CD4-positive, alpha-beta T cell treated with Interleukin-4 for 4 hours (primary cell): ENCODE measurements at places on chromosomes 7 and 10.

- DNase-seq: no peak
Observed at GRCh38 chr10:17022896-17023295, 106.7 kb downstream of the CUBN start.

- no peak for DNase-seq
Observed at GRCh38 chr7:20038676-20039075, 178.5 kb downstream of the MACC1 start.

GRCh38 chr10:51964630-51965029 lies 265.2 kb upstream of the CSTF2T start:
- DNase-seq: no peak

GRCh38 chr10:27626890-27627289 lies 118.7 kb downstream of the MKX start:
- DNase-seq: no peak

DNA sequence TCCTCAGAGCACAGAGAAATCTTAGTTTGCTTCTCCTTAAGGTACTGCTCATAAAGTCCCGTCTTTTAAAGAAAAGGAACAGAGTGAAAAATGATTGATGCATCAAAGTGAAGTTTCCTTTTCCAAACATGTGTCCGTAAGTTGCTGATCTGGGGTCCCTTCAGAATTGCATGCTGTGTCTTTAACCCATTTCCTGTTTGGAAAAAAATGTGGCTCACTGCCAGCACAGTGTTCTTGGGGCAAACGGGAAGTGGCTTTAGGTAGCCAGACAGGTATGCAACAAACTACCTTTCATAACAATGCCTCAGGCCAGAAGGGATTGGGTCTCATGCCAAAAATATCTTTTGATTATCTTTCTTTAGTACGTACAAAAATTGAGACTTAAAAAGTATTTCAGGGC lies 50.9 kb downstream of the TFAM start:
- no peak for DNase-seq

DNA sequence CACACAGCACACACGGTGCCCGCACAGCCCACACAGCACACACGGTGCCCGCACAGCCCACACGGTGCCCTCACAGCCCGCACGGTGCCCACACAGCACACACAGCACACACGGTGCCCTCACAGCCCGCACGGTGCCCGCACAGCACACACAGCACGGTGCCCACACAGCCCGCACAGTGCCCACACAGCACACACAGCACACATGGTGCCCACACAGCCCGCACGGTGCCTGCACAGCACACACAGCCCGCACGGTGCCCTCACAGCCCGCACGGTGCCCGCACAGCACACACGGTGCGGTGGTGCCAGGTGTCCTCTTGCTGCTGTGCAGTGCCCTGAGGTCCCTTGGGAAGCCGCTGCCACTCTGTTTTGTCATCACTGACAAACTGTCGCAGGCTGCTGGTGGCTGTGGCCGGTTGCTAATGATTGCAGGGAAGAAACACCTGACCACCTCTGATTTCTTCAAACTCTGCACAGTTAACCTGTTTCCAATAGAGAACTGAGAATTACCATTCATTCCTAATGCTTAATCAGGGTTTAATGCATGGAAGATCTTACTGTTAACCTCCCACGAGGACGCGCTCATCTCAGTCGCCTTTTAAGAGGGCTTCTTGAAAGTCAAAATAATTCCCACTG lies 66.9 kb downstream of the GLRX3 start:
- no peak for DNase-seq

DNA sequence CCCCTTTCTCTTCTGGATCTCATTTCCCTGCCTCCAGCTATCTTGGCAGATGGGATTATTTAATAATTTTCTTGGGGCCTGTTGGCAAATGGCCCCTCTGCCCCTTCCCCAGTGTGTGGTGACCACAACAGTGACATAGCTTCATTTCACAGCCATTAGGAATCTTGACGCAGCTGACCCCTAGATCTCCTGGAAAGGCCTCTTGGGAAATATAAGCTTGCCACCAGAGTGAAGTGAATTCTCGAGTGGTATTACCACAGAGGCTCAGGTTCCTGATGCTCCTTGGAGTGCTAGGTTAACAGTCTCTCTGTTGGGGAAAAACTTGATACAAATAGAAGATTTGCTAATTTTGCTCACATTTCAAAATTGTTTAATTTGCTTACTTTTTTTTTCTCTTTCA lies 57.8 kb downstream of the AUTS2 start:
- no peak for DNase-seq

DNA sequence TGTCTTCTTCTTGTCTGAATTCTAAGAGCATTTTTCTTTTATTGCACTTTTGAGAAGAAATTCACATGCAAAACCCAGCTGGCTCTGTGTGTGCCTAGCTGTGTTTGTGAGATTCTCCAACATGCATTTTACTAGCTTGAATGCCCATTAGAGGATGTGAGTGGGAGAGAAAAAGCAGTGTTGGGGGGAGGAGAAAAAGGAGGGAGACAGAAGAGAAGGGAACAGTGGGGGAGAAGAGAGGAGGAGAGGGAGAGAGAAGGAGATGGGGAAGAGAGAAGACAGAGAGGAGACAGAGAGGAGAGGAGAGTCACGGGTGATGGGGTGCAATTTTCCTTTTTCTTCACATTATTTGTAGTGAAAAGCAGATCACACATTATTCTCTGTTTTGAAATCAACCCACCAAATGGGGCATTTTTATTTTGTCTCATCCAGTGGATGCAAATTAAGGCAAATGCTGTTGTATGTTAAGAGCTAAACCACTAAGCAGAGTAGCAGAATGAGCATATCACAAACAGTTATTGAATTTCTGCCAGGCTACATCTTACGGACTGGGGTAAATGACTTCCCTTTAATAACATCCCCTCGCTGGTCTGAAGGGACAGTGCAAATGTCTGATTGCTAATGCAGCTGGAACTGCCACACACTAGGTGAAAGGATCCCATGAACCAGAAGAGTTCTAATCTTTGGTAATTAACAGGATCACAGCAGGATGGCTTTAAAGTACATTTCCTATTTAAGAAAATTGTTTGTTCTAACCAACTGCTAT lies 849 bp downstream of the LRRN3 start:
- no peak for DNase-seq

GRCh38 chr7:127885843-127886242 lies 145.4 kb downstream of the LRRC4 start:
- no peak for DNase-seq

- no peak for DNase-seq
Observed at GRCh38 chr10:74543276-74543675, 283.1 kb upstream of the KAT6B start.

GRCh38 chr10:95474228-95475002 lies 86.8 kb downstream of the SORBS1 start:
- no peak for DNase-seq

DNA sequence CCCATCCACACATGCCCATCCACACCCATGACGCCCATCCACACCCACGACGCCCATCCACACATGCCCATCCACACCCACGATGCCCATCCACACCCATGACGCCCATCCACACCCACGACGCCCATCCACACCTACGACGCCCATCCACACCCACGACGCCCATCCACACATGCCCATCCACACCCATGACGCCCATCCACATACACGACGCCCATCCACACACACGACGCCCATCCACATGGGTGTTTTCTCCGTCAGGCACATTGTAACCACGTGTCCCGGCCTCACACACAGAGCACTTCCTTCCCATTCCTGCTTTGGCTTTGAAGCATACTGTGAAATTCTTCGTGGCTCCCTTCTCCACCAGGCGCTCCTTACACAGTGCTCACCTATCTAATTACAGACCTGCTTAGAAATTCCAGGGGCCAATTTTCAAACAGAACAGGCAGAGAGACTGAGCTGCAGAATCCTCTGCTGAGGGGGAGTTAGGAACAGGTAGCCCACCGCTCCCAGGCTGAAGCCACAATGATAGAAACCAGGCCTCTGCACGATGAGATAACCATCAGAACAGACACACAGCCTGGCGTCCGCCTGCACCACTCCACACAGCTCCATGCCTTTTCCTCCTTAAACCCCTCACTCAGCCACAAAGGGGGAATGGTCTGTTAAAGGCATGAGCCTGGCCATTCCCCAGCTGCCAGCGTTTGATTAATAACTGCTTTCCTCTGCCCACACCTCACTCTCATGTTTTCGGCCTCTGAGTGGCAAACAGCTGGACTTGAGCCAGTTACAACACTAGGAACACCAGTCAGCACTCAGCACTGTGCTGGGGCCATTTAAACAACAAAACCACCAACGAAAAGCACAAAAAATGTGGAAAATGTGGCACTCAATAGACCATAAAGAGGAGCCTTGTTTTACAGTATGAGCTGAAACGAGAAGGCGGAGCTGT lies 501.6 kb downstream of the PTPRN2 start:
- DNase-seq: no peak

- DNase-seq: no peak
Observed at GRCh38 chr10:132986076-132986475, 43.7 kb upstream of the CFAP46 start.

- no peak for DNase-seq
Observed at GRCh38 chr7:77826300-77826699, 27.7 kb downstream of the PHTF2 start.

DNA sequence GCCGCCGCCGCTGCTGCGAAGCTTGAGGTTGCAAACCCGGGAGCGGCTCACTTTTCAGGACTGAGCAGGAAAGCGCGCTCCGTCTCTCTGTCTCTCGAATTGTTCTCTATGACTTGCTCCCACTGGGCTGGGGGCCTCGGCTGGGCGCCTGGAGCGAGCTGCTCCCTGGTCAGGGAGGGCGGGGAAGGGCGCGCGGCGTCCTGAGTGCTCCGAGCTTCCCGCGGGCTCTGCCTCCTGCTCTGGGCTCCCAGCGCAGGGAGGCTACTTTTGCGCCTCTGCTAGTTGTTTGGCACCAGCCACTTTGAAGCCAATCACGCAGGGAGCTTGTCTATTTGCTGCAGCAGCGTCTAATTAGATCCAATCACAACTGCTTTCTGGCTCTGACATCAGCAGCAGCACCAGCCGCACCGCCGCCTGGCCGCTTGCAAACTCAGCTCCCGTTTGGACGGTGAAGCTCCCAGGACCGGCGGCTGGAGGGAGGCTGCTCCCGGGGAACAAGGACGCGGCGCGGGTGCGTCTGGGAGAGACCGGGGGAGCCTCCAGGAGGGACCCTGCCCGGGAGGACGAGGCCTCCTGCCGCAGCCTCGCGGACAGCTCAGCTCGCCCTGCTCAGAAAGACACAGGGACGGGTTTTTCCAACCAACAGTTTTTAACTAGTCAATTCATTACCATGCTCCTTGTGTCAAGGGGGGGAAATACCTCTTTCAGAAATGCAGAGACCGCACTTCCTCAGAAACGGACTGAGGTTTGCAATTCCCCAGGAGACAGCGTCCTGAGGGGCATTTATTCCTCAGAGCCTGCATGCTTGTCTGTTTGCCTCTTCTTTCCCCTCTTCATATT lies at the start of gene ADARB2:
TSS of gene ADARB2 (minus strand) at position 304 of the 840 bp plus-strand sequence.
- no peak for DNase-seq

DNA sequence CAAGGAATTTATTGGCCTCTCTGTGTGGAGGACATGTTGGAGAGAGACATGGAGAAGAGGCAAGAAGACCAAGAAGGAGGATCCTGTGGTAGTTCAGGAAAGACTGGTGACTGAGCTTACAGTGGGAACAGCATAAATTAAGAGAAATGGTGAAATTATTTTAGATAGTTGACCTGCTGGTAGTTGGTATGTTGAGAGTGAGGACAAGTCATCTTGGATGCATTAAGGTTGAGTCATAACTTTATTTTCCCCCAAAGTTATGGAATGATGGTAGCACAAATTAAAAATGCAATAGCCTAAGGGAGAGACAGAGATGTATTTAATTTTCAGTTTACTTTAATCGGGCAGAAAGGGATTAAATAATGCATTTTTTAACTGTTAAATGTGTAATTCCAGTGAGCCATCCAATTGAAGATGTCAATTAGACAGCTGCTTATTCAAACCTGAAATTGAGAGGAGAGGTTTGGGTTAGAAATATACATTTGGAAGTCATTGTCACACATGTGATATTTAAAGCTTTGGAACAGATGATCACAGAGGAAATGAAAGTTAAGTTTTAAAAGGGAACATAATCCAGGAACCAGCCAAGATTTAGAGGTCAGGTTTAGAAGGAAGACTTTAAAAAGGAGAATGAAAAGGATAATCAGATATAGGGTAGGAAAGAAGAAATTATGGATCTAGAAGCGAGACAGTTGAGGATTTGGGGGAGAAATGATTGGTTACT lies 80.6 kb downstream of the DGKB start:
- no peak for DNase-seq

GRCh38 chr7:587767-588166 lies 68.1 kb upstream of the PDGFA start:
- no peak for DNase-seq

DNA sequence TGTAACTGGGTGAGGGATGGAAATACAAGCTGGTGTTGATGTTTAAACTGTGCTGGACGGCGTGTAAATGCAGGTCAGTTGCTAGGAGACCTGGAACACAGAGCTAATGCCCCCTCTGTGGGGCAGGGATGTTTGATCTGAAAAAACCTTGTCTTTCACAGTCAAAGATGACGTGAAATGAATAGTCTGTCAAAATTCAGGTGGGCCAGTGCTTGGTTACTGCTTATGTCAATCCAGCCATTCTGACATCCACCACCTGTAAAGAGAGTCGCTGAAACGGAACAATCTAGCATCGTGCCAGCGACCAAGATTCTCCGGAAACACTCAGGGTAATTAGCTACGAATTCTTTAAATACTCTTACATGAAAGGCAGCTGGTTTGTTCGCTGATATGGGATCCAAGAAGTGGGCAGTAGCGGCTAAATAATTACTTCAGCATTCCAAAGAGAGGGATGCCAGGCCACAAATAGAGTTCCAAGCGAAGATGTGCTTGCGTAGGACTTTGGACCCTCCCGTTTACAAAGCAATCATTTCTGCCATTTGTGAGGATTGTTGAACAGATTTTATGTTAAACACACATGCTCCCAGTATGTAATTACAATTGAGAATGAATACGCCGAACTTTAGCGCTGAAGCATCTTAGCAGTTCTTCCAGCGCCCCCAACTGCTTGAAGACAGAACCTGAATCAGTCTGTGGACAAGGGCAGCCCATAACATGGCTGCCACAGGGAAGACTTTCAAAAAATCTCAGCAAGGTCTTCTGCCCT lies 7.3 kb upstream of the ASB4 start:
- DNase-seq: no peak

DNA sequence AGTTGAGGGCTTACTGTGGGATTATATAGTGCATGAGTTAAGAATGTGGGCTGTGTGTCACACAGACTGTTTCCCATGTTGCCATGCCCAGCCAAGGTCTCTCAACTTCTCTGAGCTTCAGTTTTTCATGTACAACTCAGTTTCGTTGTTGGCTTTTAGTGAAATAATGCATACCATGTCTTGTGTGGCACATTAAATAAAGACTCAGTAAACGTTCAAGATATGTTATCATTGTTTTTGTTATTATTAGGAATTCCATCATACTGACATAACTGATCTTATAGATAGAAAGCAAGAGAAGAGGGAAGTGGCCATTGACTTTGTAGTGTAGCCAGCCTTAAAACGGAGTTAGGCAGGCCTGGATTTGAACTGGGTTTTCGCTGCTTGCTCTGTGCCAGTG lies 2.9 kb downstream of the CDK14 start:
- DNase-seq: no peak

DNA sequence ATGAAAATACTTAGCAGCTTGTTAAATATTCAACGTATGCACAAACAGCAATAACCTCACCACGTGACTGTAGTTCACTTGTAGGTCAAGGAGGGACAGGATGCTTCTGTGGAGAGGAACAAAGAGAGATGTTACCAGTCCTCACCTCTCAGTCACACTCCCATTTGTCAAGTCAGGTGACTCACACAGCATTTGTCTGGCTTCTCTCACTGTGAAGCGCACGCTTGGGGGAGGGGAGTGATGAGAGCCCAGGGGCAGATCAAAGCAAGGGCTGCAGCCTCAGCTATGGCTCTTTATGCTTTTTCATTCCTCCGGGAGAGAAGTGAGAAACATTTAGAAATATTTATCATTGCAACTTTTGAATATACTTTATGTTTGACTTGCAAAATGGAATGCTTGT lies 2.9 kb upstream of the RBM20 start:
- DNase-seq: peak; percentile 41
